Left lobe of liver (tissue), 2 donors: ENCODE measurements at places on chromosomes 7 and 10. TPM values are rescaled to one million over a fixed set of nuclear protein-coding genes. Genes with fewer than 3 reads are reported as not detected.
A peak's percentile ranks its signal among the peaks of the same experiment; 100 is the strongest.

GRCh38 chr10:86899670-86900276, 57.6 kb downstream of the MMRN2 start:
- peak; percentile 57 for DNase-seq

DNA sequence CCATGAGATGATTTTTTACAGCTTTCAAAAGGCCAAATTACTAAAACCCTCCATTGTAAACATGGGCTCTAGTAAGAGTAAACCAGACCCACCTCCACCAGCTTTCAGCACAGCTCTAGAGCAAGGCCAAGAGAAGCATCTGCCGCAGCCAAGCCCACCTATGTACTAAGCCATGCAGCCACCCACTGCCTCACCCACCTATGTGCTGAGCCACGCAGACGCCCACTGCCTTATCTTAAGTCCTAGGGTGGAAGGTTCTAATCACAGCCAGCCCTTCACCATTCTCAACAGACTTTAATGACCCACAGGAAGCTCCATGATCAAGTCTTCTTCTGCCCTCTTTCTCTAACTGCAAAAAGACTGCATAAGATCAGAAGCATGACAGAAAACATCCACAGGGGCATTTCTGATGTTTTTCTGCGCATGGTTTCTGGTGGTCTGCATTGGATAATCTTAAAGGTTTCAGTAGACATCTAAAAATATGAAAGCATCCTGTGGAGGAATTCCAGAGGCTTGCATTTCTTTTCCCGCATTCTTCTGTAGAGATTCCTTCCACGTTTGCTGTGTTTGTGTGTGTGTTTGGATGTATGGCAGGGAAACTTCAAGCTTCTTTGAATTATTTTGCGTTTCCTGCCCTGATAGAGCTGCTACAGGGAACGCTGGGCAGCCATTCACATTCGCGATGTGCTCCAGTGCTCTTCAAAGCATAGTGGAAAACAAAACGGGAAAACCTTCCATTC, 286.1 kb upstream of the KLF6 start:
- DNase-seq = no peak

- no peak for DNase-seq
Measured at GRCh38 chr10:80350251-80350650, 6.3 kb downstream of the DYDC1 start.

Gene SPDYE2B
- total RNA-seq = not detected

Gene OR2A12
- not detected for total RNA-seq

GRCh38 chr10:101123815-101124617, 7.1 kb upstream of the TLX1 start:
- no peak for DNase-seq

DNA sequence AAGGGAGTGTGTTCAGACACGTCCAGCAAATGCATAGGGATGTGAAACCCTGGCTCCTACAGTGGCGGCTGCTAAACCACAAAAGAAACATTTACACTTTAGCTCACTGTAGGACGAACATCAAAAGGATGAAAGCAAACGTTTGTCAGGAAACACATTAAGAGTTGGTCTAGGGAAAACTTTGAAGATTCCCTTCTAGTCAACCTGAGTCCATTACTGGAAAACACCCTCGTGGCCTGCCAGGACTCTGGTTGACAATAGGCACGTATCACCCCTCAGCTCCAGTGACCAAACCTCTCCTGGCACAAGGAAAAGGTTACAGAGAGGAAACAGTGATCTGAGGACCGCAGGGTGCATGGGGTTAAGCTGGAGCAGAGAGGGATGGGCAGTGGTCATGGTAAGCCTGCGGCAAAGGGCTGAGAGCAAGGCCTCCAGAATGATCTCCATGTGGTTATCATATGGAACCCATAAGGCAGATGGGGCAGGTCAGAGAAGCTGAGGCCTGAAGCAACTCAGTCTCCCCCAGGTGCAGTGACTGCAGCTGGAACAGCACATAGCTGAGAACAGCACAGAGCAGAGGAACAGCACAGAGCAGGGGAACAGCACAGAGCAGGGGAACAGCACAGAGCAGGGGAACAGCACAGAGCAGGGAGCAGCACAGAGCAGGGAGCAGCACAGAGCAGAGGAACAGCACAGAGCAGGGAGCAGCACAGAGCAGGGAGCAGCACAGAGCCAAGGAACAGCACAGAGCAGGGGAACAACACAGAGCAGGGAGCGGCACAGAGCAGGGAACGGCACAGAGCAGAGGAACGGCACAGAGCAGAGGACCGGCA, 49.9 kb downstream of the CHST15 start:
- DNase-seq = no peak

DNA sequence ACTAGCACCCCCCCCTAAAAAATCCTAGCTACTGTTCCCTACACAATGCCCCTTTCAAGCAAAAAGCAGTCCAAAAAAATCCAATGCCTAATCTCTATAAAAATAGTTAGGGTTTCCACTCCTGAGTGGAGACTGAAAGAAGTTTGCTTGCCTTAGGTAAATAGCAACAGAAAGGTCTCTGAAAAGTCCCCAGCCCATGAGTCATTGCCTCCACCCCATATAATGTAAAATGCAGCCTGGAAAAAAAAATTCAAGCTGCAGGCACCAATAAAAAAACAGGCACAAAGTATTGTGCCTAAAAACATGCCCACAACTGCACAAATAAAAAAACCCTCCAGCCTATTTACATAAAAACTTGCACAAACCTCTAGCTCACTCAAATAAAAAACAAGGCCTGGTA, 47.5 kb downstream of the ZNF680 start:
- no peak for DNase-seq

DNA sequence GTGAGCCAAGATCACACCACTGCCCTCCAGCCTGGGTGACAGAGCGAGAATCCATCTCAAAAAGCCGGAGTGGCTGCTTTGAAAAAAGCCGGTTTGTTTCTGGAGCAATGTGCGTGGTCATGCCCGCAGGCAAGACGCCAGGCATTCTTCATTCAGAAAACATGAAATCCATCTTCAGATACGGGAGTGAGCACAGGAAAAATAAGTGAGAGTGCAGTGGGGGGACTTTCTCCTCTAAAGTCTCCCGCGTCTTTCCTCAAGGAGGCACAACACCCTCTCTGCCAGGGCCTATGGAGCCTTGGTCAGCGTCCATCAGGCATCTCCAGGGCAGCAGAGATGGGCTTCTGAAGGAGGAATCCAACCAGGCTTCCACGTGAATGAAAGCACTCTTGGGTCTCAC, 62.3 kb upstream of the DGKI start:
- no peak for DNase-seq

GRCh38 chr10:29304264-29304994, 15.6 kb downstream of the LYZL1 start:
- peak; percentile 61 for DNase-seq

Gene GIMAP4
- total RNA-seq = 9.8 TPM

Gene DGKI
- total RNA-seq = 0.35 TPM

Gene GRID1
- 0.58 TPM for total RNA-seq

- DNase-seq = no peak
Measured at GRCh38 chr7:80493121-80493849, 18.6 kb downstream of the GNAT3 start.

Gene LRRD1
- not detected for total RNA-seq

GRCh38 chr7:152076940-152077933, 51.8 kb downstream of the GALNT11 start:
- no peak for DNase-seq

DNA sequence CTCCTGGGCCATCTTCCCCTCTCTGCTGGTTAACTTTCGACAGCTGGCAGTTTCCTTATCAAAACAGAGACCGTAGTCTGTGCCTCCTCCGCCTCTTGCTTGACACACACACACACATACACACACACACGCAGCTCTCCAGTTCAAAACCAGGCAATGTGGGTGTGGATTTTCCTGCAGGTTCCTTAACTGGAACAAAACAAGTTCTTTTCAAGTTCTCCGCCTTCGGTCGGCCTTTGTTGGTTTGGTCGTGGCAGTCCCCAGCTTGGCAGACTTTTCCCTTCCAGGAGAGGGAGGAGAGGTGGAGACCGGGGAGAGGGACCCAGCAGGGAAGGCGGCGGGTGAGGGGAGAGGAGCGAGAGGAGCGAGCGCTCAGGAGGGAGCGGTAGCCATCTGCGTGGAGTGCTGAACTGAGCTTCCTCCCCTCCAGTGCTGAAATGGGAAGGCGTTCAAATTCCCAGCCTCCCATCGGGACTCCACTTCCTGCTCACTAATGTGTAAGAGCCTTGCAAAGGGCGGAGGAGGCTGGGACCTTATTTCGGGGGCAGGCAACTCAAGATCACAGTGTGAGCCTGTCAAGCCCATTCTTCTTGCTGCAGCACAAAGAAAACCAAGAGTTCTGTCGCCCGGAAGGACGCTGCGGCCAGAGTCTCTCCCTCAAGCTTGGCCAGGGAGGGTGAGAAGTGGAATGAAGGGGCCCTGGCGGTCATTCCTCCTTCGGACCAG, 120.6 kb downstream of the PRPF18 start:
- peak; percentile 80 for DNase-seq

- DNase-seq = no peak
Measured at GRCh38 chr10:69172241-69172982, 7.6 kb upstream of the SUPV3L1 start.

Gene IFIT1B
- not detected for total RNA-seq

DNA sequence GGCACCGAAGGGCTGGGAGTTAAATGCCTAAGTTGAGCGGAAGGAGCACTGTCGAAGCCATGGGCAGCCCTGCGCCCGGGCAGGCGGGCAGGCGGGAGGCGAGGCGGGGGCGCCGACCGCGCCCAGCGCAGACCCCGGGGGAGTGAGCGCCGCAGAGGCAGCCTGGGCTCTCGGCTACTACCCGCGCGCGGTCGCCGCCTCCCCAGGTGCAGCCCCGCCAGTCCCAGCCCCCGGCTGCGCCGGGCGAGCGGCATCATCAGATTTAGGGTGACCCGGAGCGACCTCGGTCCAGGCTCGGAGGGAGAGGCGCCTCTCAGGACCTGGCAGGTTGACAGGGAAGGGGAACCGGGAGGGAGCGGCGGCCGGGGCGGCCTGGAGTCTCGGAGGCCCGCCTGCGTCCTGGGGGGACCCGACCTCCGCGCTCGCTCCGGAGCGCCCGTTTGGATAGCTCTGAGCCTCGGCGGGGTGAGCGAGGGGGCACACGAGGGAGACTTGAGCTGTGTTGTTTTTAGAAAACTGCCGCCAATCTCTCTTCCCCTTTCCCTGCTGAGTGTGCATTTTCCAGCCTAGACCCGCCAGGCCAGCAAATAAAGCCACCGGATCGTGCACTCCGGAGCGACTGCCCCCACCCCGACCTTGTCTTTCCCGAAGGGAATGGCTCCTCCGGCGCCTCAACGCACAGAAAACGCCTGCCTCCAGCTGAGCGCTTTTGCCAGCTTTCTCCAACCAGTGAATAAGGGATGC, 2.3 kb upstream of the NRP1 start:
- DNase-seq = peak; percentile 77

DNA sequence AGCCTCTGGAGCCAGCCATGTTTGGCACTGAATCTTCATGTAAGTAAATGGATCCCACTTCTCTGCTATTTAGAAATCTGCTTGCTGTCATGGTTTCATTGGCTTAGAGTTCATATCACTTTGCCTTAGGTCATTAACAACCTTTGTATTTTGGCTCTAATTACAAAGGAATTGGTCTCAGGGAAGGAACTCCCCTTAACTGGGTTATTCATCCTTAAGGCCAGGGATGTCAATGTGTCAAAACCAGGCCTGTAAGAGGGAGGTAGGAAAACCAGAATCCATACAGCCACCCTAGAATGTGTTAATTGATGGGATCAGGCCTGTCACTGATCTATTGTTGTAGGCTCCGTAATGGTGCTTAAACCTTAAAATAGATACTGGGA, 67.3 kb downstream of the ST7 start:
- DNase-seq = no peak

Gene EPO
- total RNA-seq = 6.4 TPM

Gene MUC12
- 0.05 TPM for total RNA-seq

Gene DOCK1
- 14.7 TPM for total RNA-seq

DNA sequence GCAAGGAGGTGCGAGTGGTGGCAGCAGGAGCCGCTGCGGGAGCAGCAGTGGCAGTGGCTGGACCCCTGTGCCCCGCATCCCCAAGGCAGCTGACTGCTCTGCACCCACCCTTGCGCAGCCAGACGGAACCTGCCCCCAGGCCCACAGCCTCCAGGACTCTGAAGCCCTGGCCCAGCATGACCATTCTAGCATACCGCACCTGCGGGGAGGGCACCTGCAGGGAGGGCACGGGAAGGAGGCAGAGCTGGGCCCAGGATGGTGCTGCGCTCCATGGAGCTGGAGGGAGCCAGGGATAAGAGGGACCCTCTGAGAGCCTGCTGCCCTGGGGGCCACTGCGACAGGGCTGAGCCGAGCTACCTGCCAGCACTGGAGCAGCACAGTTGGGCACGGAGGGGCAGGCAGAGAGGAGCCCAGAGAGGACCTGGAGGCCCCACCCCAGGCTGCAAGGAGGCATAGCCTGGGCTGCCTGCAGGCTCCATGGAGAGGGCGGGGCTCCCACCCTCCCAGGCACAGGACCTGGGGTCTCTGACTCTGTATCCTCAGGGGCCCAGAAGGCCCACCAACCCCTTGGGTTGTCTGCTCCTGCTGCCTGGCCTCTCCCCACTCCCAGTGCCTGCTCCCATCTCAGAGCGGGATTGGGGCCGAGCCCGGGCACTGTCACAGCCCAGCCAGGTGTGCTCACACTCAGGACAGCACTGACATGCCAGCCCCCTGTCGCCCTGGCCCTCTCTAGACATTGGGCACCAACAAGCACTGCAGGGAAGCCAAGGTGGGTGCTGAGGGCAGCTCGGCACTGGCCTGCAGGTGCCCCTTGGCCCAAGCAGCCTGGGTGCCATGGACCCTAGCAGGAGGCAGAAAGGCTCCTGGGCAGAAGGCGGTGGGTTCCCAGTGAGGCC, 87.6 kb downstream of the HTR7 start:
- no peak for DNase-seq

- no peak for DNase-seq
Measured at GRCh38 chr7:28299556-28299955, 112.8 kb upstream of the CREB5 start.

Gene ZCCHC24
- 30.5 TPM for total RNA-seq

- DNase-seq = no peak
Measured at GRCh38 chr10:84269162-84269561, 24.3 kb downstream of the RGR start.

Gene TNRC18
- 35.4 TPM for total RNA-seq

- DNase-seq = no peak
Measured at GRCh38 chr7:105032553-105033214, 18.7 kb downstream of the KMT2E start.

DNA sequence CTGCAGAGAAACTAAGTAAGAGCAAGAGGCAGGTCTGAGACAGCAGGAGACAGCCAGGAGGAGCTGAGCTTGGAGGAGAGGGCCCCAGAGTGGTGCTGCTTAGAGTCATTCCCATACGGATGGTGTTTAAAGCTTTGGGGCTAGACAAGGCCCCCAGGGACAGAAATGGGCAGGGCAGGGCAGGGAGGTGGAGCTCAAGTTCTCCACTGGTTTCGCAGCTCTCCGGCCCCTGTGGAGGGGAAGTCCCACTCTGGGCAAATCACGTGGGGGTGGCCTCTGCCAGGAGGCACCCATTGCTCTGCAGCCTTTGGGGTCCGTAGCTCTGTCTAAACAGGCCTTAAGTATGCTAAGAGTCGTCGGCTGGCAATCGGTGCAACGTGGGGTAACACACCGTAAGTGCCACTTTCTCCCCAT, 1.0 kb upstream of the PTPRE start:
- DNase-seq = no peak

- DNase-seq = no peak
Measured at GRCh38 chr7:136303162-136303561, 326.0 kb upstream of the MTPN start.
